ENCODE measurements at places on chromosomes 2 and 18.

DNA sequence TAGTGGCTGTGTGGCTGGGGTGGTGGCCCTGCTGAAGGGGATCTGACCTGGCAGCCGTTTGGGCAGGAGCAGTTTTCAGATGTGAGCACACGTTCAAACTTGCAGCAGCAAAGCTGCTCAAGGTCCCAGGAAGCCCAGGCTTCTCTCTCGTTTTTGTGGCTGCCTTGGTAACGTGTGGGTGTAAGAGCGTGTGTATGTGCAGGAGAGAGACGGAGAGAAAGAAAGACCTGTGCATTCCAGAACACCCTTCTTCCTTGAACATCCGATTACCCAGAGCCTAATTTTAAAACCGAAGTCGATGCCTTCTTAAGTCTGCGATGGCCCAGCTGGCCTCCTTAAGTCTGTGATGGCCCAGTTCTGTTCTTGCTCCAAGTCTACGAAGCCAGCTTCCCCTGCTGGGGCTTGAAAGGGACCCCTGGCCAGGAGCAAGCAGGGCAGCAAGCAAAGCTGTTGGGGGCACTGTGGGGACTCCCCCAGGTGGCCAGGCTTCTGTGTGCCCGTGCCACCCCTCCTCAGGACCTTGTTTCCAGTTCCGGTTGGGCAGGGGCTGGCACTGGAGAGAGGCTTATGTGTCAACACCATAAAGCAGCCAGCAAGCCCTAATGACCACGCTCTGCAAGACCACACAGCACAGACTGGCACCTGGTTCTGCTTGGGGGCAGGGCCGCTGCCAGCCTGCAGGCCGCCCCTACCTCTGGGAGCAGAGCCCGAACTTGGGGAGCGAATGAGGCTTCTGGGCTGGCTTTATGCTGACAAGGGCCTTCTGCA lies 55.8 kb upstream of the ALPP start:
- no peak for DNase-seq

GRCh38 chr2:124704071-124704925 lies 679.2 kb downstream of the CNTNAP5 start:
- DNase-seq: no peak

DNA sequence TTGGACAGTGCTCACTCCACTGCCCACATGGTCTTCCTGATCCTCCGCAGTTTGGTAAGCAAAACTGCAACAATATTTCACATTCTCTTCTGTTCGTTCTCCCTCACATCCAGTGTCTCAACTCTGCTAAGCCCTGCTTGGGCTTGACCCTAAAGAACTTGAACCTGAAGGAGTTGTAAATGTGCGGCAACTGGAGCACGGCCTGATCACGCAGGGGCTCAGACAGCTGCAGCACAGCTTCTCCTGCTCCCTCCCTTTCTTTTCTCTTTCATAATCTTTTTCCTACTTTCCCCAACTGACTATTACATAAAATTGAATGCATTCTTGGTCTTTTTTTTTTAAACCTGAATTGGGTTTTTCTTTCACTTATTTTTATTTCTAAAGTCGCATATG lies 10.2 kb downstream of the CYRIA start:
- no peak for DNase-seq

DNA sequence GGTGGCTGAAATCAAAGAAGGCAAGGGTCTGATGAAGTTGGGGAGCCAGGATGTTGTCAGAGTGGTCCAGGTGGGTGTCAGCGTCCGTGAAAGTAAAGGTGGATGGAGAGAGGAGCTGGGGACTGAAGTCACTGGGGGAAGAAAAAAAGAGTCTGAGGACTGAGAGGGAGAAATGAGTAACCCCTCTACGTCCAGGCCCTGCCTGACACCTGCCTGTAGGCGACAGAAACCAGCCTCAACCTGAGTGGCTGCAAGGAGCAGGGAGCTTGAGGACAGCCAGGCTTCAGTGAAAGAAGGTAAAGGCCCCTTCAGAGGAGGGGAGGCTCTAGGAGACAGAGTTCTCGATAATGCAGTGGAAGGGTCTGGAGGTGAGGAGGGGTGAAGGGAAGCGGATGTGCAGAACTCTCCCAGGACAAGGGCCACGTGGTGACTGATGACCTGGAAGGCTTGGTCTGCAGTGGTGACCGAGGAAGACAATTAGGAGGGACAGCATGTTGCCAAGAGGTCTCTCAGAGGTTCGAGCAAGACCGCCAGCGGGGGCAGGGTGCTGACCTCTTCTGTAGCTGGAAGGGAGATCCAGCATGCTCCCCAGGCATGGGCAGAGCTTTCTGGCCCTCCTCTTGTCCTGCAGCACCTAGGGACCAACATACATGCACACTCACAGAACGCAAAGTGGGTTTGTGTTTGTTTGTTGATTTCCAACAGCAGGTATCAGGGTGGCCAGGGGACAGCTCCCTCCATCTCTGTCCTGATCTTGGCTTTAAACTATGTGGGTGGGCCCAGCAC lies 86.6 kb upstream of the TMEM247 start:
- no peak for DNase-seq

- no peak for DNase-seq
These were observed 57.7 kb downstream of the CIB4 start for GRCh38 chr2:26583381-26583911.

DNA sequence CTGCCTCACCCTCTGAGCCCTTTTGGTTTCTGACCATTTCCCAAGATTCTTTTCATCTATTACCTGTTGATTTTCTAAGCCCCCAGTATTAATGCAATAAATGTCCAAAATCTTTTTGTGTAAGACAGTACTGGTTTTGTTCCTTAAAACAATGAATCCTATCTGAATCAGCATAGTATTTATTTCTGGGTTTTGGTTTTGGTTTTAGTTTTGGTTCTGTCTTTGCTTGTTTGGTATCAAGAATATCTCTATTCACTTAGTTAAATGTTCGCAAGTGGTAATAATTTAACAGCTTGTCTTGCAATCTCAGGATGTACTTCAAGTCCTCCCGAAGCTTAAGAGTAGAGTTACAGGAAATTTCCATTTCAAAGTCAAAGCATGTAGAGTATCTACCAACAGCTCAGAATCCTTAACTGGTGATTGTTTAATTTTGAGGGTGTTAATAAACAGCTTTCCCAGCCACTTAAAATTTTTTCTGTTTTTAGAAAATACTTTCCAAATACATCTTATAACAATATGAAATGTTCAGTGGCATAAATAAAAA lies 67.7 kb upstream of the NEDD4L start:
- DNase-seq: no peak

GRCh38 chr2:202965810-202966460 lies 48.7 kb upstream of the NBEAL1 start:
- DNase-seq: peak; percentile 19

DNA sequence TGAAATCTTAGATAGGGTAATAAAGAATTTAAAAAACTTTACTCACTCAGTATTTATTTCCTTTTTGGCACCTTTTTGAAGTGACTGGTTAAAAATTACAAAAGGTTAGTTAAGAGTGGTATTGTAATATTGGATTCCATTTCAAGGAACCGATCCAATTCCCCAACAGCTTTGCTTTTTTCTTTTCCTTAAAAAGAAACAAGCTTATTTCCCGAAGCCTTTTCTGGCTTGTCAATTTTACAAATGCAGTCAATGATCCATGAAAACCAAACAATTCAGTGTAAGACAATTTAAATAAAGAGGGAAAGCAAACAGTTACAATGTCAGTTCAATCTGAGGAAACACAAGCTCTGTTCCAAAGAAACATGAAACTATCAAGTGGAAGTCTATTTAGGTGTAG lies 200.2 kb downstream of the RIT2 start:
- no peak for DNase-seq

- DNase-seq: no peak
These were observed 14.9 kb upstream of the SERPINB2 start for GRCh38 chr18:63872586-63872985.

- DNase-seq: peak; percentile 27
These were observed 13.7 kb downstream of the GPR17 start for GRCh38 chr2:127659408-127660290.

- DNase-seq: no peak
These were observed 60.8 kb downstream of the LYPD6B start for GRCh38 chr2:149099298-149099697.

DNA sequence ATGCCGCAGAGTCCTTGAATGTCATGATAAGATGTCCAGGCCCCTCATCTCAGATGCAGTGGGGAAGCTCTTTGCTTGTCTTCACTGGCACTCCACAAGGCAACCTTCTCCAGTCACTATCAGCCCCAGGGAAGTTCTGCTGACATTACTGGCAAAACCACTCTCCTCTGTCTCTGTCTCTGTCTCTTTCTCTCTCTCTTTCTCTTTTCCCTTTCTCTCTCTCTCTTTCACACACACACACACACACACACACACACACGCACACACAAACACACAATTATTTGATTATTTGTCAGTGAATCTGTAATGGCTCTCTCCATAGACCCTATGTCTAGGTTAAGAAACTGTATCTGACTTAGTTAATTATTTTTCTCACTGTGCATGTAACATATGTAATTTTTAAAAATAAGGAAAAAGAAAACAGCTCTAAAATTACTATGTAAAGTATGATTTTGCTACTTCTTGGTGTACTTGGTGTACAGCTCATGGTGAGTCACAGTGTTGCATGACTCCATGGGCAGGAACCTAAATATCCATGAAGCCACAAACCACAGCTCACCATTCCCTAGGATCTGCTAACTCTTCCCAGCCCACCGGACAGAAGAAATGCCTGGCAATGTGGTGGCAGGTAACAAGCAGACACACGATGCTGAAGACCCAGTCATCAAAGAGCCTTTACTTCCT lies 594.9 kb upstream of the ID2 start:
- DNase-seq: no peak

DNA sequence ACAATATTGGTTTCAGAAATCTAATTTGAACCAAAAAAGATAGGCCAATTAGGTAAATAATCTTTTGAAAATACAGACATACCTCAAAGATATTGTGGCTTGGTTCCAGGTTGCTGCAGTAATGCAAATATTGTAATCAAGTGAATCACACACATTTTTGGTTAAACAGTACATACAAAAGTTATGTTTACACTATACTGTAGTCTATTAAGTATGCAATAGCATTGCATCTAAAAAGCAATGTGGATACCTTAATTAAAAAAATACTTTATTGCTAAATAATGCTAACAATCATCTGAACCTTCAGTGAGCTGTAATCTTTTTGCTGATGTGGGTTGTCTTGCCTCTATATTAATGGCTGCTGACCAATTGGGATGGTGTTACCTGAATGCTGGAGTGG lies 67.3 kb downstream of the KYNU start:
- DNase-seq: no peak

DNA sequence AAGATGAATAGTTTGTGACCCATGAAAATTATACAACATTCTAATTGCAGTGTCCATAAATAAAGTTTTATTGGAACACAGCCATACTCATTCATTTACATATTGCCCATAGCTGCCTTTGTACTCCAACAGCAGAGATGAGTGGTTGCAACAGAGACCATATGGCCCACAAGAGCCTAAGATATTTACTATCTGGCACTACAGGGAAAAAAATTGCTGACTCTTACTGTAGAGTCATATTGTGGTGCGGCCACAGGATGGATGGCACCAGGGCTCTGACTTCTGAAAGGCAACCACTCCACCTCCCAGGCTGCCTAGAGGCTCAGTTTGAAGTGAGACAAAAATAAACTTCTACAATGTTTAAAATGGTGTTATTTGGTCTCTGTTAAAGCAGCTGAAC lies 404.0 kb upstream of the ATP5MC3 start:
- DNase-seq: no peak

DNA sequence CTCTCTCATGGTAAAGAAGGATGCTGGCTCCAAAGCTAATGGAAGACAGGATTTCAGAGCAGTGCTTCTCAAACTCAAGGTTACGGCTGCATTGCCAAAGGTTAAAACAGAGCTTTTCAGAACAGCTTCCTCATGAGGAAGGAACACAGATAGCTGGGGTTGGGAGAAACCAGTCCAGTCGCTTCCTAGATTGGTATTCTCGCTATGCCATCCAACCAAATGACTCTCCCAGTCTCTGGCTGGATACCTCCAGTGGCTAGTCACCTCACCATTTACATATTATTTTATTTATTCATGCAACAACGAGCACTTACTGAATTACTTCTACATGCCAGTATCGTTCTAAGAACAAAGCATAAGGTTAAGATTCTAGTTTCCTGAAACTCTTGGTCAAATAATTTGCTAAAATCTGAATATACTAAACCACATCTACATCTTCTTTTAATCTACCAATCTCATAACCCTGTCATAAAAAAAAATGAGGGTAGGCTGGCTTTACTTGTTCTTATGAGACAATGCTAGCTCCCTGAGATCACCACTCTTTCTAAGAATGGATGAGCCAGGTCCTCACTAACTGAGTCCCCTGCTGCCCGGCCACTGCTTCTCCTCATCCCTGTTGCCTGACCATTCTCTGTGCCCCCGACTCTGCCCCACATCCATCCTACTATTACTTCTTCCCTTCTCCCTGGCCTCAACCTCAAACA lies 20.4 kb downstream of the KDSR start:
- DNase-seq: no peak

DNA sequence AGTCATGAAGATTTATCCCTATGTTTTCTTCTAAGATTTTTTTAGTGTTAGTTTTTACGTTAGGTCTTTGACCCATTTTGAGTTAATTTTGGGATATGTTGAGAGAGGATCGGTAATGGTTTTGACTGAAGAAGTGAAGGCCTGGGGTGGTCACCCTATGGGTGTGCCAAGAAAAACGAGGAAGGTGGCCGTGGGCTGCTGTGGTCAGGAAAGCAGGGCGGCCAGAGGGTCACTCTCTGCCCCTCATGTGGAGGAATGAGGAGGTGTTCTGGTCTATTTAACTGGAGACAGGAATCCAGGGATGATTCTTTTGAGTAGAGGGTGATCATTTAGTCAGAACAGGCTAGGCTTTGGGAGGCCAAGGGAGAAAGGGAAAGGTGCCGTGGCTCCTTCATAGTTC lies 50.7 kb downstream of the MYO7B start:
- no peak for DNase-seq

- DNase-seq: peak; percentile 7
These were observed 143.1 kb upstream of the TTC39C start for GRCh38 chr18:23871410-23871809.

DNA sequence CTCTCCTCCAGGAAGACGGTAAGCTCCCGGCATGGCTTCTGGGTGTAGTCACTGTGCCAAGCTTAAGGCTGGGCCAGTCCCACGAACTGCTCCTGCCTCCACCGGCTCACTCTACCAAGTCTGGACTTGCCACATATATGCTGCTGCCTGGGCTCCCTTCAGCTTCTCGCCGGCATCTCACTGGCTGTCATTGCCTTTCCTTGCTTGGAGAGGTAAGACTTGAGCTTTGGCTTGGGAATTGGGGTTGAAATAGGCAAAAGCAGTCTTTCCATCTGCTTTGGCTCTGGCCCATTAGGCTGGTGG lies 481.0 kb downstream of the TGIF1 start:
- DNase-seq: no peak

DNA sequence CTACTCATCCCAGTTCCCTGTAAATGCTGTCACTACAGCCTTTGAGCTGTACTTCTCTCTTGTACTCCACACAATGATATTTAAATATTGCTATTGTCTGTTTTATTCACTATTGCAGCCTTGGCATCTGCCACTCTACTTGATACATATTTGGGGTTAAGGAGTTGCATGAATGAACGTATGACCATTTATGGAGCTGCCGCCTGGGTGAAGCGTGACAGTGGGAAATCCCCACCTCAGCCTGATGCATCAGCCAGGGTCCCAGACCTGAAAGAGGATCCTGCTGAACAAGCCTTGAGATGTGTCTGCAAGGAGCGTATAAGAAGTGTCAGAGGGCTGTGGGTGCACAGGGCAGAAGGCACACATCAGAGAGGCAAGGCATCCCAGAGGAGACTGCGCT lies 39.1 kb downstream of the MRPL35 start:
- no peak for DNase-seq

GRCh38 chr2:160425434-160426151 lies 68.0 kb downstream of the RBMS1 start:
- DNase-seq: no peak
